HepG2 (cell line): ENCODE measurements at places on chromosomes 3 and 15. TPM values are rescaled to one million over a fixed set of nuclear protein-coding genes. Genes with fewer than 3 reads are reported as not detected.
A peak's percentile ranks its signal among the peaks of the same experiment; 100 is the strongest.

DNA sequence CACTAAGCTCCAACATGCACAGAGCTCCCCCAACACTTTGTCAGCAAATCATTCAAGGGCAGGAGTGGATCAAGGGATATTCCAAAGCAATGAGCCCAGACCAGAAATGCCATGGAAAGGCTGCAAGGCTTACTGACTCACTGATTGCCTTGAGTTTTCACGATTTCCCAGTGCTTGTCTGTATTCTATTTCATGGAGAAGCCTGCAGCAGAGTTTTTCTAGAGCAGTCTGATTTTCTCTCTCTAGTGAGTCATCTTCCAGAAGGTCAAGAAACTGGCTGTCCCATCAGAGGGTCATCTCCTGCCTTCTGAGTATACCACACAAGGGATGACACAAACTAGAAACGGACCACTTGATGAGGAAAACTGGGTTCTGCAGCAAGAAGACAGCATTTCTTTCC lies 16.5 kb downstream of the LMCD1 start:
- no peak overlapping the region for H3K27ac ChIP-seq
- no peak overlapping the region for H3K4me3 ChIP-seq
- no peaks in the 10 kb centered on the region for H3K27me3 ChIP-seq
- H3K4me1 ChIP-seq, result no peaks in the 10 kb centered on the region

DNA sequence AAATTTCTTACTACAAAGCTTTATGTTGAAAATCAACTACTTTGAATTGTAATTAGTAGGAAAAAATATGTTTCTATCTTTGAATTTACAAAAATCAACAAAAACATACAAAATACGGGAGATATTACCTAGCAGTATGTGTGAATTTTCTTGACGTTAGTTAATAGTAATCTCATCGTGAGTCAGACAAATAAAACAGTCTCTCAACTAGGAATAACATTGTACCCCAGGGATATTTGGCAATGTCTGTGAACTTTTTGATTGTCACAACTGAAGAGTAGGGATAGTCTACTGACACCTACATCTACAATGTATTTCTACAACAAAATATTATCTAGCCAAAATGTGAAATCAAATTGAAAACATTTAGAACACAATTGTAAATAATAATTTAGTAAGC lies 250.3 kb downstream of the POLQ start:
- H3K27ac ChIP-seq, result no peak overlapping the region
- no peaks in the 10 kb centered on the region for H3K4me1 ChIP-seq
- no peaks in the 10 kb centered on the region for H3K36me3 ChIP-seq
- H3K4me3 ChIP-seq, result no peak overlapping the region

GOLGA8N gene
- total RNA-seq, result 0.49 and 0.66 TPM in 2 replicates

CHRD gene
- 3.4 and 22.2 TPM in 2 replicates for total RNA-seq

SAMD7 gene
- total RNA-seq, result not detected in 2 replicates

DNA sequence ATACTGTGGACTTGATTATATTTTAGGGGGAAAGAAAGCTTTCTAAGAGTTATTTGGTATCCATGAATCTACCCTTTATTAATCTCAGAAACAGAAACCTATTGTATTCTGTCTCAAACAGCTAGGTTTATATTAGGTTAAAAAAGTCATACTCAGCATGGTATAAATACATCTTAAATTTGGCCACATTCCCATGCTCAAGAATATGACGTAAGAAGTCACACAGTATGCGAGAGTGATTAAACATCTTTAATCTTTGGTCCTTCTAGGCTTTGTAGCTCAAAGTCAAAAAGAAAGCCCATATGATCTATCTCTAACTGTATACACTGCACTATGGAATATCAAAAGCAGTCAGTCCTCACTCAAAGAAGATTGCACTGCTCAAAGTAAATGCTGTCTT lies 131.4 kb downstream of the EPHA3 start:
- H3K4me1 ChIP-seq, result no peaks in the 10 kb centered on the region
- H3K4me3 ChIP-seq, result no peak overlapping the region
- no peak for DNase-seq

DNA sequence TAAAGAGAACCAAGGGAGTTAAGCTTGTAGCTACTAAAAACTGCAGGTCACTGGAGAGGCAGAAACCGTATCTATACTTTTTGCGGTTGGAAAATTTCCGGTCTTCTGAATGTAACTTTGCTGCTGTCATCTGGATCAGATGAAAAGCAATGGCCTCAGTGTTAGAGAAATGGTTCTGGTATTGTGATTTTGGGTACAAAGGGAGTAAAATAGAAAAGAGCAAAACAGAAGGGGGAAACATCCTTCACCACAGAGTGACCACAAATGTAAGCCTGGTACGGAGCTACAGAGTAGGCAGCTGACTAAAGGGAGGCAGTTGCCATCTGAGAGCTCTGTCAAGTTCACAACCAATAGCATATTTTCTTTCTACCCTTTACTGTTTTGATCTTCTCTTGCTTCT lies 5.6 kb downstream of the CD96 start:
- DNase-seq, result no peak
- no peak overlapping the region for H3K4me3 ChIP-seq
- no peaks in the 10 kb centered on the region for H3K27me3 ChIP-seq
- no peaks in the 10 kb centered on the region for H3K36me3 ChIP-seq
- peaks cover 8% of the 10 kb centered on the region; the same call in 1 of the 2 replicates for H3K4me1 ChIP-seq

BNC1 gene
- not detected in 2 replicates for total RNA-seq

DNA sequence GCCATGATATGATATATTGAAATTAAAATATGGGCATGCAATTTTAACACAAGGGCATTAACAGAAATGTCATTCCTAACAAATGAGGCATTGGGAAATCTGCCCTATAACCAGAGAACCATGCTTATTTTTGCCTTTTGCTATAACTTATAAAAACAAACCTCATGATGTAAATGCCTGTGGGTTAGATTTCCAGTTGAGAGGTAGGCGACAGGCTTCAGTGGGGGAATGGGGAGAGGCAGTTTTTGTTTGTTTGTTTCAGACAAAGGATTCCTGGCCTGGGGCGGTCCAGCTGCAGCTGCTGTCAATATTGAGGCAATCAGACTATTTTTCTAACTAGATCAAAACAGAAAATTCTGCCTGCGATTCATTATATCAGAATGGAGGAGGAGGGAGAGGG lies 490.4 kb upstream of the CFAP20DC start:
- DNase-seq, result no peak
- H3K36me3 ChIP-seq, result no peaks in the 10 kb centered on the region
- no peak overlapping the region for H3K27ac ChIP-seq
- 0 out of 3 replicates have a peak, but pooled peaks cover 4% of the 10 kb centered on the region for H3K27me3 ChIP-seq

DNA sequence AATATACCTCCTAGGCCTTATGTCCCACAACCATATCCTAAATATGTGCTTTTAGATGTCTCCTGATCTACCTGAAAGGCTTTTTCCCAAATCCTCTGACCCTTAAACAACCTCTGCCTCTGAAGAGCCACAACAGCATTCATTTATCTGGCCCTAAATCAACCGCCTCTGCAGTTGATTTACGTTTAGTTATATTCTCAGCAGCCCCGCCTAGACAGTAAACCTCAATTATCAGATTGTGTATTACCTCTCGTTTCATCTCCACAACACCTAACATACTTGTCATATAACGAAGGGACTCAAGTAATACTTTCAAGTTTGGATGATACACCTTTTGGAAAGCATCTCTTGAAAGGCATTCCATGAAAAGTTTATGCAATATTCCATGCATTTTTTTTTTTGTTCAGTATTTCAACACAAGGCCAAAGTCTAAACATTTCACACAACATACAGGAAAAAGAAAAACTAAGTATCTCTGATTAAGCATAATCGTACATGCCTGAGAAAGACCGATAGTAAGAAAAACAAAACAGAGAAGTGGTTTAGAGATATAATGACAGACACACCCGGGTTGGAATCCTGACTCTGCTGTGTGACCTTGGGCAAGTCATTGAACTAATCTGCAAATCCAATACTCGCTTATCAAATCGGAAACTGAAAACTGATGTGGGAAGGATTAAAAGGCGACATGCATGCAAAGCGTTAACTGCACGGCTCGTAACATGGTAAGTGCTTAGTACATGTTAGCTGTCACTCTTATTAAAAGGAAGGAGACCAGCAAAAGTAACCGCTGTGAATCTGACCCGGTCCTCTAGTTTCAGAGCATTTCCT lies 778 bp downstream of the CRBN start:
- no peak for DNase-seq
- H3K36me3 ChIP-seq, result no peaks in the 10 kb centered on the region; the same call in 1 of the 2 replicates
- peak overlapping the region; percentile 59 for H3K27ac ChIP-seq
- H3K4me1 ChIP-seq, result peaks cover 25% of the 10 kb centered on the region
- peak overlapping the region; percentile 99 for H3K4me3 ChIP-seq
- no peaks in the 10 kb centered on the region for H3K27me3 ChIP-seq

- no peak overlapping the region for H3K4me3 ChIP-seq
- no peak for DNase-seq
- H3K27ac ChIP-seq, result no peak overlapping the region
- H3K36me3 ChIP-seq, result no peaks in the 10 kb centered on the region
- H3K4me1 ChIP-seq, result no peaks in the 10 kb centered on the region
- H3K27me3 ChIP-seq, result no peaks in the 10 kb centered on the region
Observed at GRCh38 chr3:102394517-102394916, 40.3 kb upstream of the ZPLD1 start.

ATOSA gene
- 5.5 and 6.6 TPM in 2 replicates for total RNA-seq

ZPLD1 gene
- total RNA-seq, result not detected in 2 replicates

- no peak for DNase-seq
- no peaks in the 10 kb centered on the region for H3K36me3 ChIP-seq
- no peak overlapping the region for H3K4me3 ChIP-seq
- no peaks in the 10 kb centered on the region for H3K4me1 ChIP-seq
- H3K27ac ChIP-seq, result no peak overlapping the region
Observed at GRCh38 chr3:86109434-86109833, 881.5 kb downstream of the VGLL3 start.

ACVR2B gene
- total RNA-seq, result 10.0 and 11.3 TPM in 2 replicates

DOCK3 gene
- not detected in 2 replicates for total RNA-seq

GRCh38 chr3:168085491-168086119 lies 10.1 kb downstream of the GOLIM4 start:
- no peaks in the 10 kb centered on the region for H3K36me3 ChIP-seq
- H3K27ac ChIP-seq, result no peak overlapping the region
- peaks cover 41% of the 10 kb centered on the region for H3K4me1 ChIP-seq
- no peaks in the 10 kb centered on the region for H3K27me3 ChIP-seq

PLA2G4E gene
- not detected in 2 replicates for total RNA-seq

GRCh38 chr3:59786374-59786773 lies 736.5 kb upstream of the CFAP20DC start:
- DNase-seq, result no peak
- no peak overlapping the region for H3K4me3 ChIP-seq
- H3K36me3 ChIP-seq, result no peaks in the 10 kb centered on the region
- H3K27ac ChIP-seq, result no peak overlapping the region

GRCh38 chr3:130546920-130547679 lies 30.1 kb downstream of the COL6A6 start:
- H3K4me3 ChIP-seq, result no peak overlapping the region
- no peaks in the 10 kb centered on the region for H3K27me3 ChIP-seq
- no peaks in the 10 kb centered on the region for H3K36me3 ChIP-seq
- no peak for DNase-seq
- H3K27ac ChIP-seq, result no peak overlapping the region

DNA sequence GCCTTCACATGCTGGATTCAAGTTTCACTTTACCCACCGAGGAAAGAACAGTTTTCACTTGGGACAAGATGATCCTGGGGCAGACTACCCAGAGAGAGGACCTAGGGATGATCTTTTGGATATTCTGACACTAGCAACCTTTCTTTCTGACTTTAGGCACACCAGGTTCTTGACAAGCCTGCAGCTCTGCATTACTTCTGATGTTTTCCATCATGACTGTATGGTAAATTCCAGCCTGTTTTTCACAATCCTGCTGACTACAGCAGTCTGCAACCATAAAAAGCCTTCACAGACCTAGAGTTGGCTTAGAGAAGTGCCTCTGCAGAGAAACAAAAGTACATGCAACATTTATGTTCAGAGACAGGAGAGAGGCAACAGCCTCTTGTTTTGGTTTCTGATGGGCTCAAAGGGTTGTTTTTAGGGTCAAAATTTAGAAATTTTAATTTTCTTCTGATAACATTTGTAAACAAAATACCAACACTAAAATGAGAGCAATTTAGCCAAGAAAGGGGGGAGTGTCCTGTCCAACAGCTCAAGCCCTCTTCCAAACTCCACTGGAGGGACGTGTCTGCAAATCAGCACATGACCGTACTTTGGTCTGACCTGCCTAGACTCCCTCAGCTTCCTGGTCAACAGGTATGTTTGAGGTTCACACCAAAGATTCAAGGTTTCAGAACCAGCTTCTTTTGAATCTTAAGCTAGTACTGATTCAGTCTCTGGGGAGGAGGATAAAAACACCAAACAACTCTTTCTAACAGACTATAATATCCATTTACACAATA lies 799 bp downstream of the ABI3BP start:
- no peak overlapping the region for H3K27ac ChIP-seq
- DNase-seq, result no peak
- H3K27me3 ChIP-seq, result no peaks in the 10 kb centered on the region
- H3K36me3 ChIP-seq, result no peaks in the 10 kb centered on the region
- H3K4me3 ChIP-seq, result no peak overlapping the region

DNA sequence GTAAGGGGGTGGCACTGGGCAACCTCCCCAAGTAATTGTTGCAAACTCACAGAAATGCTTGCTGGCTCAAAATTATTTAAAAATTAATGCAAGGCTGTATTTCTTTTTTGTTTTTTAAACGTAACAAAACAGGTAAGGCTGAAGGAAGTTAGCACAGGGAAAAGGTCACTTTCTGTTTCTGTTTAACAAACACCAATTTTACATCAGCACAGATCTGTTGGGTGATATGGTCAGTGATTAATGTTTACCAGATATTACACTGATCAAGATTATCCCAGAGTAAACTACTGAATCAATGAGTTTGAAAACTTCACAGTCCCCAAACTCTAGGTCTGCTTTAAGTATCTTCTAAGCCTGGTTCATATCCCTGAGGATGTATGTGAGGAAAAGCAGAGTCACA lies 558.0 kb downstream of the FOXP1 start:
- no peak overlapping the region for H3K27ac ChIP-seq
- H3K4me1 ChIP-seq, result peaks cover 59% of the 10 kb centered on the region
- peaks cover 3% of the 10 kb centered on the region for H3K36me3 ChIP-seq

TGM5 gene
- total RNA-seq, result 0.18 and 0.22 TPM in 2 replicates

DNA sequence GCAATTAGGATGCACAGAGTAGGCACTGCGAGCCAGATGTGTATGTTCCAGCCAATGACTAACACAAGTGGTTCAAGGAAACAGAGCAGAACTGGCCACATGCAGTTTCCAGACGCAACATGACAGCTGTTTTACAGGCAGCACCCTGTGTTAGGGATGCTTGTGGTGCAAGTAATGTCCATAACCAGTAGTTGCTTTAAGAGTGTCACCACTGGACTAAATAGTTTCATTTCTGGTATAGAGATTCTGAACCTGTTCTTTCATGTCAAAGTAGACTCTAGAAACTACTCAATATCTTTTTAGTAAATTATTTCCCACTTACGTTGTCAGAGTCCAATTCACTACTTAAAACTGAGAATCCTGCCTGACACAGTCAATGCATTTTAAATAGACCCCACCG lies 14.5 kb upstream of the LPP start:
- no peak overlapping the region for H3K4me3 ChIP-seq
- no peak for DNase-seq
- H3K36me3 ChIP-seq, result no peaks in the 10 kb centered on the region

ALAS1 gene
- 36.0 and 40.2 TPM in 2 replicates for total RNA-seq
